ENCODE measurements at places on chromosomes 13 and 19.

DNA sequence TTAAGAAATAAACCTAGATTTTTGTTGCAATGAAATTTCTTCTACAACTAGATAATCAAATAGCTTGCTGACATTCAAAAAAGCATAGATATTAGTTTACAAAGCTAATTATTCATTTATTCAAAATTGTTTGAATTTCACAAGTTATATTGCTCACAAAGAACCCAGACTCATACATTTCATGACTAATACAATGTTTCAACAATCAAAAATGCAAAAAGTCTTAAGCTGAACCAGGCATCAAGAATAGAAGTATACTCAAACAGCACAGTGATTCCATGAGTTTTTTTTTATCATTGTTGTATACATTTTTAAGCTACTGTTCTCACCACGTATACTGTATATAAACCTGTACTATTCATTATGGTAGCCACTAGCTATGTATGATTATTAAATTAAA, 51.0 kb downstream of the DIAPH3 start:
- DNase-seq: no peak

DNA sequence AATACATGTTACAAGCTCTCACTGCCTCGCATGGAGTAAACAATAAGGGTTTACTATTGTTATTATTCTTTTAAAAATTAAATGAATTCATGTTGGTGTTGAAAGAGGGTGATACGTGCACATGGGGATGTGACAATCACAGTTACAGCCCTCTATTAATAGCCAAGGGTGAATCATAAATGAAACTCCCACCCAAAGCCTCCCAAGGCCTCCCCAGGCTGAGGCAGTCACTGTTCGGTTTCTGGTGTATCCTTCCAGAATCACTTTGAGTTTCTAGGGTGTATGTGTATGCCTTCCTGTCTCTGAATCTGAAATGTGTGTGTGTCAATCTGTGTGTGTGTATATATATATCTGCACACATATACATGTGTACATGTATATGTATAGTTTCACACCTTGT, 73.4 kb downstream of the AKAP11 start:
- DNase-seq: no peak

DNA sequence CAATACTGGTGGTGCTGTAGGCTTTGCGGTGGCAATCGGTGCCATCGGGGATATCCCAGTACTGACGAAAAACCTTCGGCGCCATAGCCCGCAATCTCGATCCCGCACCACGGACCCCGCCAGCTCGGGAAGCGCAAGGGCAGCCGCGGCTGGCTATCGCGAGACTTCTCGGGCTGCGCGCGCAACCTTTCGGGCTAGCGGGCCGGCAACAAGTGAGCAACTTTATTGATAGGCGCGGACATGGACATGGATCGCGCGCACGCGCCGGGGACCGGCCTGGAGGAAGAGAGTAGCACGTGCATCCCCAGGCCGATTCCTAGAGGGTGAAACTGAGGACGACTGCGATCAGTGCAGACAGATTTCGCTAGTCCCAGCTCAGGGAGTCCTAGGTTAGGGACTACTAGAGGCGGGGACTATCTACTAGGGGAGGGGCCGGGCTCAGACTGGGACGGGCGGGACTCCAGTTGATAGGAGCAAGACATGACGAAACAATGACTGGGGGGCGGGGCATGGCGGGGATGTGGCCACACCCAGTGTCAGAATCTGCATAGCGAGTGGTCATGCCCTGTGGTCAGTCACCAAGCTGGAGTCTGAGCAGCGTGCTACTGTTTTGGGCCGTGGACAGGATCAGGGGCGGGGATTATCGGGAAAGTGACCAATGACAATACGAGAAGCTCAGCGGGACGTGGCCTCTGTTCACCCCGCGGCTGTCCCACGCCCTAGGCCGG, at the start of gene NDUFA11:
TSS of gene NDUFA11 (minus strand) at position 167 of the 728 bp plus-strand sequence. CDS start at position 85, 82 bp downstream.
- DNase-seq: peak; percentile 68

- DNase-seq: no peak
Measured at GRCh38 chr13:25440061-25440460, 68.3 kb downstream of the ATP8A2 start.

- no peak for DNase-seq
Measured at GRCh38 chr19:23823952-23824389, 65.3 kb upstream of the ZNF681 start.

DNA sequence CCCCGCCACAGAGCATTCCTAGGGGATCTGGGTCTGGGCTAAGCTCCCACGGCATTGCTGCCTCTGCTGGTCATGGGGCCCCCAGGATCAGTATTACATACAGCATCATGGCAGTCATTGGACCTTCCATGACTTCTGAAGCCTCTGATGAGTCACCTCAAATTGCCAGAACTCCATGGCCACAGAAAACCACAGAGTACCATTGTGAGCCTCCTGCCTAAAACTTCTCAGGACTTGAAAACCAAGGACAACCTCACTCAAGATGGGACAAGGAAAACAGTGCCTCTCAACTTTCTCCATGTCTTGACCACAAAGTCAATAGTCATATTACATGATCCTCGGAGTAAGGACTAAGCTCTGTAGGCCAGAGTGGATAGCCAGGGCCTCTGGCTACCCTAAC, 306.0 kb downstream of the GPC5 start:
- no peak for DNase-seq

GRCh38 chr13:70375718-70376117, 267.5 kb upstream of the KLHL1 start:
- DNase-seq: no peak

- DNase-seq: no peak
Measured at GRCh38 chr19:51325161-51325976, 13.9 kb downstream of the IGLON5 start.

DNA sequence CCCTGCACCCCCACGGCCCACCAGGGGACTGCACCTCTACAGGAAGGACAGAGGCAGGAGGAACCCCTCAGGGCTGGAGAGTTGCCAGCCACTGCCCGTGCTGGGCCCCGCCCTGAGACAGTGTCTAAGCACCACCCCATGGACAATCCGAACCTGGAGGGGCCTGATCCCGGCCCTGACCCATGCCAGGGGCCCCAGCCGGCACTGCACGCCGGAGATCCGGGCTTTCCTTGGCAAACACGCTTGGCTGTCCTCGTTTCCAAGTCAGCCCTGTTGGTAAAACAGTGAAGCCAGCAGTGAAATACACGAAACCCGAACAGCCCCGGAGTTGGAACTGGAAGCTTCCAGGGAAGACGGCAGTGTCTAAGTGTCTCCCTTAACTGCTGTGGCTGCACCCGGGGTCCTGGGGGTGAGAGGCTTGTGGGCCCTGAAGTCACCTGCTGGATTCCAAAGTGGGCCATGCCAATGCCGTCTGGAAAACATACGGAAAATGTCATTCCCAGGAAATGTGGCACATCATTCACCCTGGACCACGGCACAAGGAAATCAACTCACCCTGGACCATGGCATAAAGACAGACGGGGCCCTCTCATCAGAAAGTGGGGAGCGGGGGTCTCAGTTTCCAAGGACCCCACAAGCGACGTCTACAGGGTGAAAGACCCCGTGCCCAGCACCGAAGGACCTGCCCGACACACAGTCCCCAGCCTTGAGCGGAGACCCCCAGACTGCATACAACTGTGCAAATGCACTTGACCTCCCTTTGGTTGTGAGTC, 30.9 kb downstream of the RASA3 start:
- no peak for DNase-seq

- DNase-seq: no peak
Measured at GRCh38 chr19:16040642-16041041, 35.7 kb upstream of the TPM4 start.

DNA sequence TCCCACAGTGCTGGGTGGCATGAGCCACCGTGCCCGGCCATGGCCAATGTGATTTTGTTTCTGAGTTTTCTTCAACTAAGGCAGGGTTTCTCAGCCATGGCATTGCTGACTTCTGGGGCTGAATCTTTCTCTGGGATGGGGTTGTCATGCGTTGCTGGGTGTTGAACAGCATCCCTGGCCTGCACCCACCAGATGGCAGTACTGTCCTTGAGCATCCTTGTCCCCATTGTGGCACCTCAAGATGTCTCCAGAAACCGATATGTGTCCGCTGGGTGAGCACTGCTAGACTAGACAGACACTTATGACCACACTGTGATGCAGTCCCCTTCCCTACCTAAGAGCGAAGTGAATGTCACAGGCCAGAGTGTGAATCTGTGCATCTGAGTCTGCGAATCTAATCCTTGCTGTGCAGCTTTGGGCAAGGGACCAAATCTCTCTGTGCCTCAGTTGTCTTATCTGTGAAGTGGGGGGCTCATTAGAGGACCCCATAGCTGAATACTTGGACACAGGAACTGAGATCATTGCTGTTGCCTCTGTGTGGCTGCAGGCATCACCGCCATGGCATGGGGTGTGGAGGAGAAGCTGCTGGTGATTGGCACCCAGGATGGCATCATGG, 50.3 kb upstream of the SIN3B start:
- no peak for DNase-seq

- no peak for DNase-seq
Measured at GRCh38 chr13:99467764-99468163, 33.5 kb upstream of the TM9SF2 start.

GRCh38 chr13:59318320-59318930, 845.3 kb downstream of the DIAPH3 start:
- DNase-seq: no peak

- DNase-seq: no peak
Measured at GRCh38 chr13:40115426-40115825, 460.0 kb downstream of the COG6 start.

GRCh38 chr19:3774621-3775373, 2.8 kb upstream of the RAX2 start:
- no peak for DNase-seq

- no peak for DNase-seq
Measured at GRCh38 chr13:113658836-113659235, 838 bp upstream of the ATP4B start.

GRCh38 chr13:29490561-29490885, 105.0 kb downstream of the SLC7A1 start:
- no peak for DNase-seq

DNA sequence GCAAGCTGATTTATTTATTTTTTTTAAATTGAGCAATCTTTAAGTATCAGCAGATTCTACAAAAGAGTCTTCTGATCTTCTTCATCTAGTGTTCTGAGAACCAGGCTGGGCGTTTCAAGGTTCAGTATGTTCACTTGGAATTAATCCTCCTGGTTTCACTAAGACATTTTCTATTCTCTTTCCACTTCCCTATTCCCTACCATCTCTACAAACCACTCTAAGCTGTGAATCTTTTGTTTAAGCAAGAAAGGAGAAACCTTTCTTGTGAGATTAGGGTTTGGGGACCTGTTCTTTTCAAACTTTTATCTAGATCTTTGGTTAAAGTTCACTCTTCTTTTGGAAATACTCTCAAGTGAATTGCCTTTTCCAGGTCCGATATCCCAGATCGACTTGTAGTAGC, 59.3 kb downstream of the URI1 start:
- DNase-seq: no peak

DNA sequence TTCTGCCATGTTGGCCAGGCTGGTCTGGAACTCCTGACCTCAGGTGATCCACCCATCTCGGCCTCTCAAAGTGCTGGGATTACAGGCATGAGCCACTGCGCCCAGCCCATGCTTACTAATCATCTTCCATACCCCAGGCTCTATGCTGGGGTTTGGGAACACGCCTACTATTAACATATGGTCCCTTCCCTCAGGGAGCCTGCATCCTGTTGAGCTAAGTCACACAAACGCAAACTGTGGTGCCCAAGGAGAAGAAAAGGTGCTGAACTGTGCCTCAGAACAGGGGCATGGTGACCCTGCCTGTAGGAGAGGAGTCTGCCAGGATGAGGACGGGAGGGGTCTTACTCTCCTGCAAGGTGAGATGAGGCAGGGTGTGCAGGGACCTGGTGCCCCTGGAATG, 5.6 kb downstream of the MICOS13 start:
- no peak for DNase-seq

DNA sequence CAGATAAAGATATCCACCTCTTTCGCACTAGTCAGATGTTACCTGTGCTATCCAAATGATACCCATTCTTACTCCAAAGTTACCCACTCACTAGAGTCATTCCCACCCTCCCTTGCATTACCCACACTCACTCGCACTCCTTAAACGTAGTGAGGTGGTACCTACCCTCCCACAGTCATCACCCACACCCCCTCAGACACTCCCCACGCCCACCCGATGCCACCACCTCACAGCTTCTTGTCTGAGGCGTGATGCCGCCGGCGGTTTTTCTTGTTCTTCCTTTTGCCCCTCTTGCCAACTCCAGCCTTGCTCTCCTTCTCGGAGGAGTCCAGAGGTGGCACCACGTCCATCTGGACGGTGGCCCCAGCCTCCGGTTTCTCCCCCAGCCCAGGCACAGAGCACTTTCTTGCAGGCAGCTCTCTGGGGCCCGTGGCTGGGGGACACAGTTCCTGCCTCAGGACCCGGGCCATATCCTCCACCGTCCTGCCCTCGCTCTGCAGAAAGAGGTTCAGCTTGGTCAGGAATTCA, 1.2 kb downstream of the PNMA8C start:
- no peak for DNase-seq

- DNase-seq: no peak
Measured at GRCh38 chr19:16417660-16418596, 53.8 kb downstream of the EPS15L1 start.

- no peak for DNase-seq
Measured at GRCh38 chr19:6772028-6772865, at the start of gene VAV1. VAV1 (plus strand) TSS chr19:6772708; CDS start chr19:6772808, 100 bp downstream.

DNA sequence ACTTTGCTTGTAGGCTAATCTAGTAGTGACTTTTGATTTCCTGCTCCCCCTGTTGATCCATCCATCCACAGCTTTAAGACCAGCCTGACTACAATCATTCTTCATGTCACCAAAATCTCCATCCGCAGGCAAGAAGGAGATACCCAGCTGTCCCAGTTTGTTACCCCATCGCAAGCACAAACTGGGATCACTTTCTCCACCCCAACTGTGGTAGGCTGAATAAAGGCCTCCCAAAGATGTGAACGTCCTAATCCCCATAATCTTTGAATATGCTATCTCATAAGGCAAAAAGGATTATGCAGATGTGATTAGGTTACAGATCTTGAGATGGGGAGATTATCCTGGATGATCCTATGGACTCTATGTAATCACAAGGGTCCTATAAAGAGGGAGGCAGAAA, 202.0 kb downstream of the ENOX1 start:
- DNase-seq: no peak

- DNase-seq: no peak
Measured at GRCh38 chr19:41542622-41543021, 33.3 kb upstream of the CEACAM21 start.

DNA sequence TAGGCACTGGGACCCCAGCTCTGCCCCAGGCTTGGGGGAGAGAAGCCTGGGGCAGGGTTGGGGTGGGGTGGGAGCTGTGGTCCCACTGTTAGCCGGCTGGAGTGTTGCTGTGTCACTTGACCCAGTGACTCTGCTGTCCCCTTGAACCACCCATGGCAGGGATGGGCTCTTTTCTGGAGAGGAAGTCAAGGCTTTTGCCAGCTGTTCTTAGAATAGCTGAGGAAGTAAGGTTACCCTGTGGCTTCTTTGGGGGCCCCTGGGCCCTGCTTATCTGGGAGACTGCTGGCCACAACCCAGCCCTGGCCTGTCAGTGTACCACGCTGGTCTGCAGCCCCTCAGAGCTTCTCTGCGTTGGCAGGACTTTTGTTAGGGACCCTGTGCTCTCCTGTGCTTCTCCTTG, 9.1 kb downstream of the PNPLA6 start:
- no peak for DNase-seq

- DNase-seq: no peak
Measured at GRCh38 chr13:24276306-24276705, 33.1 kb upstream of the C1QTNF9 start.

- DNase-seq: no peak
Measured at GRCh38 chr19:10052602-10053360, 33.3 kb upstream of the SHFL start.

GRCh38 chr13:27673911-27674310, 52.2 kb downstream of the POLR1D start:
- DNase-seq: no peak
